Activated naive CD4-positive, alpha-beta T cell (primary cell): ENCODE measurements at places on chromosomes 11 and 22.

DNA sequence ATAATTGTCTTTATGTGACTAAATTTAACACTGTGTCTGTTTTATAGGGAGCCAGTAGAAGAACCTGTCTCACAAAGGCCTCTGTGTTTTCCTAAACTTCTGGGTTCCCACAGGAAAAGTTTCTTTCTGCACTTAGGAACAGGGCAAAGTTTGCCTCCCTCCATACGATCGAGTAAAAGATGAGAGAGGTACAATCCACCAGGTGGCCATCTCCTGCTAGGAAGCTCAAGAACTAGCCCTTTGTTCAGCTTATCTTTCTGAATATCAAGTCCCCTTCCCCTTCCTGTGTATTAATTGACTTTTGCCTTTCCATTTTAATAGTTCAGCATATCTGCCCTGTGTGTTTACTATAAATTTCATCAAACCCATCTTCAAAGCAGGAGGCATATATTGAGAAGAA, 18.0 kb downstream of the CSNK2A3 start:
- no peak for DNase-seq

DNA sequence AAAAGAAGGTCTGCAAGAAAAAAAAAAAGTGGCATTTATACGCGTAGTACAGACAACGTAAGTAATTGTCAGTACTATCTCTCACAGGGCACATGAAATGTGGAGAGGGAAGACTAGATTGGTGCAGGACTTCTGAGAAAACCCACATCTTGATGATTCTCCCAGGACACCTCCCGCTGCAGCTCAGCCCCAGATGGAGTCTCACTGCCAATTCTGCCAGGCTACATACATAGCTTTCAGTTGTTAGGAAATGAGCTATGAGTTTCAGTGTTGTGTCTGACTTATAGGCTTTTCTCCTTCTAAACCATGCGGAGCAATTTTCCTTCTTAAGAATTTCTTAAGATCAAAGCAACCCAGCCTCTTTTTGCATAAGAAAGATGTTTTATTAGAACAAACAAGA, 9.6 kb downstream of the OR5A2 start:
- DNase-seq: no peak

GRCh38 chr11:726278-727220, 20.5 kb downstream of the EPS8L2 start:
- DNase-seq: no peak

- no peak for DNase-seq
These were observed 89.8 kb downstream of the APIP start for GRCh38 chr11:34826384-34826726.

DNA sequence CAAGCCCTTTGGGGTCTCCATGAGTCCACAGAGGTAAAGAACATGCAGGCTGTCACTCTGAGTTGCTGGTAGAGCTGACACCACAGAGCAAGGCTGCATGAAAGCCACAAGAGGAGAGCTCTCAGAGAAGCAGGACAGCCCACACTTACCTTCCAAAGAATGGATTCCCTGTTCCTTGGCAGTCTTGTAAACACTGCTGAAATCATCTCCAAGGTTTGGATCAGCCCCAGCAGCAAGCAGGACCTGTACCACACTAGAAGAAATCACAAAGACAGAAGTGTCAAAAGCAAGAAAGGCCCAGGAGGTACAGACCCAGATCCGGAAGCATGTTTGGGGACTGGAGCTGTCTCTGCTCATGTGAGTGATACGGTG, 54.2 kb downstream of the CLPB start:
- DNase-seq: no peak

DNA sequence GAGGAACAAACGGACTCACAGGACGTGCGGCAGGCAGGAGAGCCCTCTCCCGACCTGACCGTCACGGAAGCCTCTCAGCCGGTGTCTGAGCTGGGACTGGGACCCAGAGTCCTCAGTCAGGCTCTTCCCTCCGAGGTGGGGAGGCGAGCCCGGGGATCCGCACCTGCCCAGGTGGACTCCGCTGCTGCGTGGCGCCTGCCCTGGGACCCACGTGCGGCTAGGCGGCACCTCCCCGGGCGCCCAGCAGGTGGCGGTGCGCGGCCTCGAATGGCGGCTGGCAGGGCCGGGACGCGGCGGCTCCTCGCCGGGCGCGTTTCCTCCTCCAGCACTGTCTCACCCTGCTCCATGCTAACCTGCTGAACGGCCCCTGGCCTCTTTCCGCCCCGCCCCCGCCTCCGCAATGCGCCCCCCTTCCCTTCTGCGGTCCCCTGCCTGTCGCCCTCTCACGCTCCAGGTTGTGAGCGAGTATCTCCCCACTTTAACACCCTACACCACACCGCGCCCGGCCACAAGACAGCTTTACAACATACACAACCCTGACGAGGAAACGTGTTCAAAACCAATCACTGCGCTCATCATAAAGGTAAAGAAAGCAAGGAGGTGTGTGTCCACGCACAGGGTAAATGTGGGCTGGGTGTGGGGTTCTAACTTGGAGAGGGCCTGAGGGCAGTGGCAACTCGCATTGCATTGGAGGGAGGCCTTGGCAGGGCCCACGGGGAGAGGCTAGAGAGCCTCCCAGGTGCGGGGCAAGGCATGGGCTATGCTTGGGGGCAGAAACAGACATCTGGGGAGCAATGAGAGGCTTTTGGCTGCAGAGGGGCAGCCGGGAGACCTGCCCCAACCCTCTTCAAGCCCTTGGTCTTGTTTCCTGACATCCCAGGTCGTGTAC, 25.9 kb upstream of the ATXN10 start:
- peak; percentile 66 for DNase-seq

DNA sequence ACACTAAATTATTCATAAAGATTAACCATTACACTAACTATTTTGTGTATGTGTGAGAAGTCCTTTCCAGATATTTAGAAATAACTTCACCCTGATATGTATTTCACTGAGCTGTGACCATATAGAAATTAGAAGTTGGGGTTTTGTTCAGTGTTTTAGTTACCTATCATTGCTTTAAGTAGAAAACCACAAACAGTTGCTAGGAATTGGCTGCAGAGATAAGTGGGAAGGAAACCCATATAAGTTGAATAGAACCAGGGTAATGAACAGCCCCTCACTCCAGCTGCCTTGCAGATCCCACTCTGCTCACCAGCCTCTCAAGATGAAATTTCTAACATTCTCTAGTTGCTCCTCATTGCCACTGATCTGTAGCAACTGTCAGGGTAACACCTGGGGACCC, 10.3 kb downstream of the SRSF8 start:
- no peak for DNase-seq

- no peak for DNase-seq
These were observed 20.2 kb downstream of the RFPL1 start for GRCh38 chr22:29458551-29458950.

GRCh38 chr11:19594326-19594725, 118.3 kb upstream of the NAV2 start:
- no peak for DNase-seq

DNA sequence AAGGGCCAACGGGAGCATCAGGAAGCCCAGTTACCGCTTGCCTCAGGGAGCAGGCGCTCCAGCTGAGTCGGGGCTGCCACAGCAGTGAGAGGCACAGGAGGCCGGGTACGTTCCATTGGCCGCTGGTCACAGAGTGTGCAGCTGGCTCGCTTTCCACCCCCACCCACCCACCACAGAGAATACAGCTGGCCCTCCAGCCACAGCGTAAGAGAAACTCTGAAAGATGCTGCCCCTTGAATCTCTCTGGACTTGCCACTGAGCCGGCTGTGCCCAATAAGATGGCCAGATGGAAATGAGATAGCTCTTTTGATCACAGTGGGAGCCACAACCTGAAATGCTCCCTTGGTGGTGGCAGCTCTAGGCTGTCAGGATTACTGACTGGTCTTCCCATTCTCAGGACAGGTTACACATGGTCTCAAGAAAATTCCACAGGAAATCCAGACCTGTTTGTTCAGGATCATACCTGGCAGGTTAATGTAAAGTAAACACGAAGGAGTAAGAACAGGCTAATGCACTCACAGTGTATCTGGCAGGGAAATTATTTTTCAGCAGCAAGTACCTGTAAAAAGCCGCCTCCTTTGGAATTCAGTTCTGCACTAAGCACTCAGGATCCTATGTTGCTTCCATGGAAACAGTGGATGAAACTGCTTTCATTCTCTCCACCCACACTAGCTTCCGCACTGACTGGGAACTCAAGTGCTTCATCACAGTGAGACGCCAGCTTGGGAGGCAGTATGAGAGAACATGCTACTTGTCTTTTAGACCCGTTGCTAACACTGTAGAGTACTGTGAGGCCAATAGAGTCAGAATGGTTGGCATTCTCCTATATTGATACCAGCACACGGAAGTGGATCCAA, 16.5 kb downstream of the SIAE start:
- DNase-seq: no peak

- DNase-seq: no peak
These were observed 576.5 kb upstream of the B3GAT1 start for GRCh38 chr11:134988495-134988894.

- DNase-seq: no peak
These were observed 17.0 kb upstream of the SCGB1A1 start for GRCh38 chr11:62401811-62402210.

- DNase-seq: no peak
These were observed 972.1 kb downstream of the JRKL start for GRCh38 chr11:97361812-97362378.

- no peak for DNase-seq
These were observed 55.8 kb downstream of the ELFN2 start for GRCh38 chr22:37371491-37371890.

DNA sequence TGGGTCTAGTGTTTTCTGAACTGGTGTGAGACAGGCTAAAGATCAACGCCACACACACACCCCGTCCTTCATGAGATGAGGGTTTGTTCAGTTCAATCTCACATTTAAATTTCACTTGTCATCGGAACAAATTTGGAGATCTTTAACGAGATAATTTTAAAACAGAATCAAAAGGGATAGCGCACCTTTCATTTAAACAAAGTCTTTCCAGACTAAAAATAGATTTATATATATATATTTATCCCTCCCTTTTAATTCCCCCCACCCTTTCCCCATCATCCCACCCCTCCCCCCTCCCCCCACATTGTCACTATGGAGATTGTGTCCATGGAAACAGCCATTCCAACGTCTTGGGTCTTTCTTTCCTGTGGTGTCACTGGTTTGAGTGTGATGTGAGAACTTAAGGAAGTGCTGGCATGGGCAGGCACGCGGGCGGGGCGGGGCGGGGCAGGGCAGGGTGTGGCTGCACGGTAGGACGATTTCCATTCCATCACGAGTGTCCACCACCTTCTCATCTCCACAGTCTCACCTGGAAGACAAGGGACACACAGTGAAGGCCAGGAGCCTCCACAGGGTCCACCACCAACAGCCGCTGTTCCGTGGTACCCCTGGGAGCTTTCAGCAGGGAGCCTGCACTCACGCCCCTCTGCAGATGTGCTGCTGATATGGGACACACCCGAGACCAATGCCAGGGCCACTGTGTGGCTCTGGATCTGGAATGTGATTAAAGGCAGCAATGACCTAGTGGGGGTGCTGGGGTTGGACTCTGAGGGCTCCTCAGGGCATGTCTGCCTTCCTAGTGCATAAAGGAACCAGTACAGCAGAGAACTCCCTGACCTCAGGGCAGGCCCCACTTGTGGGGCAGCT, 30.5 kb upstream of the CYP2D6 start:
- no peak for DNase-seq

GRCh38 chr11:26264266-26264665, 67.7 kb upstream of the ANO3 start:
- DNase-seq: no peak

- no peak for DNase-seq
These were observed 51.8 kb downstream of the C11orf96 start for GRCh38 chr11:43994196-43994595.

GRCh38 chr11:134152696-134153095, 71.1 kb downstream of the NCAPD3 start:
- no peak for DNase-seq

DNA sequence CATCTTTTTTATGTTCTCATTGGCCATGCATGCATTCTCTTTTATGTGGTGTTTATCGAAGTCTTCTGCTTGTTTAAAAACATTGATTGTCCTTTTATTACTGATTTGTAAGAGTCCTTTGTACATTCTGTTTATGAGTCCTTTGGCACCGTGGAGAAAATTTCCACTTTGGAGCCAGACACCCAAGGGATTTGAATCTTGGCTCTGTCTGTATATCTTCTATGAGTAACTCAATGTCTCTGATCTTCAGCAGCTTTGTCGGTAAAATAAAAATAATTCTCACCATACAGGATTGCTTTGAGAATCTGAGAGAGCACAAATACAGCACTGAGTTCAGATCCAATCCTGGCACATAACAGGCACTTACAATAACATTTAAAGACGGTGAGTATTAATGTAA, 12.8 kb upstream of the SORL1 start:
- no peak for DNase-seq

DNA sequence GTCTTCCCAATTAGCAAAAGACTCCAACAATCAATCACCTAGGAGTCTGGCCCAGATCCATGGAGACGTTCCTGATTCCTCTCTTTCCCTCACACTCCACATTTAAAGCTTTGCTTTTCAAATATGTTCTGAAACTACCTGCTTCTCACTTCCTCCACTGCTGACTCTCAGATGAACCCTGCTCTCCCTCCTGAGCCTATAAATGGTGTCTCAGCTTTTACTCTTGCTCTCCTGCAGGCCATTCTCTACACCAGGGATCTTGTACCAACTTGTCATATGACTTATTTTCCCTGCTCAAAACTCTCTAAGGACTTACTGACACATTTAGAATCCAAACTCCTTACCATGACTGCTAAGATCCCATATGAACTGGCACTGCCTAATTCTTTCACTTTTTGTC, 138.4 kb upstream of the DDI1 start:
- no peak for DNase-seq

DNA sequence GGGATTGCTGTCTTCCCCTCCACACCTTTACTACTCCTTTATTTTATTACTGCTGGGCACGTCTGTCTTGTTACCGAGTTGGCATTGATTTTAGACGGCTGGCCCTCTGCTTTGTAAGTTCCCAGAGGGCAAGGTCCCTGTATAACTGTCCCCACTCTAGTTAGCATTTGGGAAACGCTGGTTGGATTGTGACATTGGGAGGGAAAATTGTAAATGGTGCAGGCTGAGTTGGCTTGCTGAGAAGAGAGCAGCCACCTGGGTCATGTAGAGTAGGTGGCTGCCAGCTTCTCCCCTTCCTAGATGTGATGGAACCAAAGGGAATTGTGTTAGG, 1.7 kb downstream of the TAB1 start:
- no peak for DNase-seq

GRCh38 chr11:18608376-18608775, 8.8 kb downstream of the MISFA start:
- DNase-seq: no peak

GRCh38 chr11:6660712-6661111, 5.1 kb upstream of the DCHS1 start:
- no peak for DNase-seq

DNA sequence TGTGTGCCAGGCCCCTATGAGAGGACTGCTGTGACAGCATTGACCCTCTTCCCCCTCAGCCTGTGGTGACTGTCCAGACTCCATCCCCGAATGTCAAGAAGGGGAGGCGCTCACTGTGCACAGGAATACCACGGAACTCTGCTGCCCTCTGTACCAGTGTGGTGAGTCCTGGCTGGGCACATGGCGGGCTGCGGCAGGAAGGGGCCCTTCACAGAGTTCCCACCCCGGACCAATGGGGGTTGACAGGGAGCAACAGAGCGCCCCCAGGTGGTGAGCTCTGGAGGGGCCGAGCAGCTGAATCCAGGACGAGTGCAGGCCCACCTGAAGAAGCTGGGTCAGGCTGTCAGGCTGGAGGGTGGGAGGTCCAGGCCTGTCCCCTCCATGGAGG, 83.8 kb upstream of the MYOD1 start:
- DNase-seq: no peak

- DNase-seq: no peak
These were observed 220.6 kb downstream of the NTM start for GRCh38 chr11:131591051-131591461.

- DNase-seq: no peak
These were observed 50.7 kb upstream of the LIN7C start for GRCh38 chr11:27557226-27557625.

GRCh38 chr22:38751422-38752346, 4.1 kb downstream of the SUN2 start:
- peak; percentile 66 for DNase-seq
